ENCODE measurements at places on chromosomes 3 and 15.

GRCh38 chr3:29696311-29696710 lies 415.4 kb downstream of the RBMS3 start:
- no peak for DNase-seq

DNA sequence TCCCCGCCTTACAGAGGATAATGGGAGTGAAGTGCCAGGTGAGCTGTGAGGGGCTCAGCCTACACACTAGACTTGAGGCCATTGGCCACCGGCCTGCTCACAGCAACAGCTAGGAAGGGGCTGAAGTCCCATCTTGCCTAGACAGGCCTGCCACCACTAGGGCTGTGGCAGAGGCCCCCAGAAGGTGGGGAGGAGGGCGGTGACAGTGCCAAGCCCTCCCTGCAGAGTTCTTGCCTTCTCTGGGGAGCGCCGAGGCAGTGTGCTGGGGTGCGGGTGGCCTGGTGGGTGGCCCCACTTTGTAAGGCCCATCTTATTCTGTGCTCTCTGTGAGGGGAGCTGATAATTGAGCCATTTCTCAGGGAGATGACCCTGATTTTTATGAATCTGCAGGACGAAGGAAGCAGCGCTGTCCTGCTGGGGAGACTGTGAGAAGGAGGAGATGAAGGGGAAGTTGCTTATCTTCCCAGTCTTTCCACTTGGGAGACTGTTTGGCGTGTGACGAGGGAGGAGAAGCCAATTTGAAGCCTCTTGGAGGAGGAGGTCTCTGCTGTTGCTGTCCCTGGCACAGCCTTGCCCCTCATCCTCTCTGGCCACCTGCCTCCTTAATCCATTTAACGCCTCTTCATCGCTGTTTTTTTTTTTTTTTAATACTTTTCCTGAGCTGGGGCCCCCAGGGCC lies 104.3 kb downstream of the LINGO1 start:
- no peak for DNase-seq

- DNase-seq: no peak
Observed at GRCh38 chr3:129106866-129107565, 14.6 kb downstream of the RAB43 start.

- no peak for DNase-seq
Observed at GRCh38 chr3:17941152-17941551, 198.7 kb upstream of the TBC1D5 start.

DNA sequence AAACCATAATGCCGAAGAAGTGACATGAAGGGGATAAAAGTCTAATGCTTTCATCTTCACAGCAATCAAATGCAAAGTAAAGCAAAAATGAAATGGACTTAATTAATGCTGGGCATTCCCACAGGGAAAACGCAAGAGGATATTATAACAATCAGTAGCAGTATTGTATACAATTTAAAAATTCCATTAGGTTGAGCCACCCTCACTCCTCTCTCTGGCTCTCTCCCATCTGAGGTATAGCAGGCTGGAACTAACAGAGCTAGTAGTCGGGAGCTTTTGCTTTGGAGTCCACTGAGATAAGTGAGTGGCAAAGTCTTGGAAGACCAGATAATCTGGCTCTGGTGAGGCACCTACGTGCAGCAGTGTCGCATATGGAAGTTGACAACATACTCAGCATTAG lies 33.9 kb downstream of the DET1 start:
- DNase-seq: no peak

GRCh38 chr15:48703544-48703943 lies 58.0 kb upstream of the FBN1 start:
- DNase-seq: peak; percentile 79

GRCh38 chr3:73683706-73684105 lies 59.0 kb upstream of the PDZRN3 start:
- DNase-seq: no peak

DNA sequence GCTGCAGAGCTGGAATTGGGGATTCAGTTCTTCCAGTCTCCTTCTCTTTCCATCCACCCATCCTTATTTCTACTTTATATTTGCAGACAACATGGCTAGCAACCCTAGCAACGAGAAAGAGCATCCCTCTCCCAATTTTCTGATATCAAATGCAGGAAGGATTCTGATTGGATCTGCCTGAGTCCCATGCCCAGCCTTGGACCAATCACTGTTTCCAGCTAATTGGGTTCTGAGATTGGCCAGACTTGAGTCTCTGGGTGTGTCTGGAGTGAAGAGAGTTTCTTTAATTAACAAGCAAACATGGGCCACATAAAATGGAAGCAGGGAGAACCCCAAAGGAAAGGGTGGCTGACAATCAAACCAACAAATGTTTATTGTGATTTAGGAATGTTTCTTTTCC lies 60.6 kb downstream of the TMEM39A start:
- DNase-seq: no peak

- DNase-seq: no peak
Observed at GRCh38 chr15:39235084-39235795, 345.6 kb upstream of the THBS1 start.

DNA sequence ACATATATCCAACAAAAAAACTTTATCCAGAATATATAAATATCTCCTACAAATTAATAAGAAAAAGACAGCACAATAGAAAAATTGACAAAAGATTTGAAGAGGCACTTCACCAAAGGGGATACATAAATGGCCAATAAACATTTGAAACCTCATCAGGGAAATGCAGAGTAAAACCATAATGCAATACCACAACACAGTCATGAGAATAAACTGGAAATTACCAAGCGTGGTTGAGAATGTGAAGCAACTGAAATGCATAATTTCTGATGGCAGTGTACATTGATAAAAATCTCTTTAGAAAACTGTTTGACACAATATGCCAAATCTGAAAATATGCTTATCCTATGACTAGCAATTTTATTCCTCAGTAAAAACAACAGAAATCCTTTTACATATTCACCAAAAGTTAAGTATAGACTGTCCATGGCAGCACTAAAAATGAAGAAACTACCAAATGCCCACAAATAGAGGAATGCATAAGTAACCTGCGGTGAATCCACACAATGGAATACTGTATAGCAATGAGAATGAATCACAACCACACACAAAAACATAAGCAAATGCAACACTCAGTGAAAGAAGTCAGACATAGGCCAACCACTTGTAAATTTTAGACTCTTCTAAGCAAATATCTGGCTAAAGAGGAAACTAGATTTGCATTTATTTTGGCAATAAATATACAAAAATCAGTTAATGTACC lies 7.9 kb downstream of the LYZL4 start:
- peak; percentile 1 for DNase-seq

DNA sequence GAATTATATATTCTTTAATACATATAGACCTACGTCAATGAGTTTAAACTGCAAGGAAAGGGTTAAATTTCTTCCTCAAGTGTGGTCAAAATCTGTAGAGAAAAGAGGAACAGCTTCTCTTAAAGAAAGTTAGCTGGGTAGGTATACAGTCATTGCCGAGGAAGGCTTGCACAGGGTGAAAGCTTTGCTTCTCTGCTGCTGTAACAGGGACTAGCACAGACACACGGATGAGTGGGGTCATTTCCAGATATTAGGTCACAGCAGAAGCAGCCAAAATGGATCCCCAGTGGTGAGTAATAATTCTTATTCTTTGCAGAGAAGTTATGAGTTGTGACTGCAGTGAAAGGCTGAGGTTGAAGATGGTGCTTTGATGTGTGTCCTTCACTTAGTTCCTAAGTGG lies at the start of gene CD86:
TSS of gene CD86 (plus strand) at position 148 of the 400 bp plus-strand sequence. CDS start at position 276, 128 bp downstream.
- DNase-seq: no peak
